ENCODE measurements at places on chromosomes 6 and 20.

DNA sequence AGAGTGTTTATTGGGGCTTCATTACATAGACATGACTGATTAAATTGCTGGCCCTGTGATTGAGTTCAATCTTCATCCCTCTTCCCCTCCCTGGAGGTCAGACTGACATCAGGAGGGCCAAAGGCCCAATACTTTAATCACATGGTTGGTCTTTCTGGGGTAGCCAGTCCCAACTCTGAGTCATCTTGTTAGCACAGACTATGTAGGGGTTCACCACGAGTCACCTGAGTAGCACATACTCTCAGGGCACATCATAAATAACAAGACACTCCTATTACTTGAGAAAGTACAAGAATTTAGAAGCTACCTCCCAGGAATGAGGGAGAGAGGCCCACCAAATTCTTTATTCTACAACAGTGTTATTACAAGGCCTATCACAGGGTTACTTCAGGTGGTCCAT lies 11.3 kb downstream of the GINS1 start:
- DNase-seq: no peak

DNA sequence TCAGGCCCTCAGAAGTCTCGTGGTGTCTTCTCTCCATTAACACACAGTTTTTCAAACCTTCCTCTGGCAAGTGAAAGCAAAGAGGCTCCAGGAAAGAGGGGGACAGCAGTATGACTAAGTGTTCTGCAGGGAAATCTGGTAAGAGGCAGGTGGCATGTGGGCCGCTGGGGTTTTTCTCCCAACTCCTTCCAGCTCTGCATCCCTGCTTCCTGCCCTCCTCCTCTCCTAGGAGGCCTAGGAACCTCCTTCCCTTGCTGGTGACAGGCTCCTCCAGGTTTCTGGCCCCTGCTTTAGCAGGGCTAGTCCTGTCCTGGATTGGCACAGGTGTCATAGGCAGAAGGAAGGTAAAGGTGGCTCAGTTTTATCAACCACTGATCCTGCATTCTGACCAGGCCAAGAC lies 7.6 kb upstream of the ITCH start:
- DNase-seq: no peak

GRCh38 chr20:23244916-23245552 lies 105.6 kb upstream of the NXT1 start:
- no peak for DNase-seq

DNA sequence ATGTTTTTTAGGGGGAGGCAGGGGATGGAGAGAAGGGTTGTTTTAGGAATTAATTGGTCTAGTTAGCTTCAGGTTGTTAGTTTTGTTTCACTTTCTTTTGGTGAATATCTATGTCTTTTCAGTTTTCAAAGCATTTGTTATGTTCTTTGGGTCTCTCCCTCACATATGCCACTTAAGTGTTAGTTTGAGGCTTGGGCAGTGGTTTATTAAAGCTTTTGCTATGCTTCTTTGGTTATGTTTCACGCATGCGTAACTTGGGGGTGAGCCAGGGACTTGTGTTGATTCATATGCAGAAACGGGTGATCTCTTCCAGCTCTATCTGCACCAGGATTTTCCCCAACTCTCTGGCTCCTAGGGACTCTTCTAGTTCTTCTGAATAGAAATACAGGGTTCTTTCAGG lies 11.4 kb upstream of the MMS22L start:
- no peak for DNase-seq

- DNase-seq: no peak
Measured at GRCh38 chr6:135909737-135910387, 58.4 kb downstream of the PDE7B start.

DNA sequence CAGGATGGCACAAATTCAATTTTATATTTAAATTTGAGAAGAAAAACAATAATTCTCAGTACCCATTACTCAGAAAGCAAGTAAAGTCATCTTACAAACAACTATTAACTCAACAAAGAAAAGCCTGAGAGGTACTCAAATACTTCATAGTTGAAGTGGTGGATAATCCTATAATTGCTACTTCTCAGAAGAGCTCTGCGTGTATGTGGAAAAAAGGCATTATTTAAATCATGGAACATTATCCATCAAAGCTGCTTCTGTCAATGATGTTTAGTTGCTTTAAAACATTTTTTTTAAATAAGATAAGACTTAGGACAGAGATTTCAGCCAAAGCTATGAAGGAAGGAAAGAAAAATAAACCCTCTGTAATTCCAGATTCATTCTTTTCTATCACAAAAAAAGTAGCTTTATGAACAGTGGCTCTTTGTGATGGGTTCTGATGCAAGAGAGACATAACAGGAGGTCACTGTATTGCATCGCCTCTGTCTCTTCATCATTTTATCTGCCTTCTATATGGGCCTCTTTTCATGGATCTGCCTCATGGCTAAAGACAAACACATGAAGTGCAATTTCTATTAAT lies 367.9 kb upstream of the SLC35B3 start:
- DNase-seq: no peak

DNA sequence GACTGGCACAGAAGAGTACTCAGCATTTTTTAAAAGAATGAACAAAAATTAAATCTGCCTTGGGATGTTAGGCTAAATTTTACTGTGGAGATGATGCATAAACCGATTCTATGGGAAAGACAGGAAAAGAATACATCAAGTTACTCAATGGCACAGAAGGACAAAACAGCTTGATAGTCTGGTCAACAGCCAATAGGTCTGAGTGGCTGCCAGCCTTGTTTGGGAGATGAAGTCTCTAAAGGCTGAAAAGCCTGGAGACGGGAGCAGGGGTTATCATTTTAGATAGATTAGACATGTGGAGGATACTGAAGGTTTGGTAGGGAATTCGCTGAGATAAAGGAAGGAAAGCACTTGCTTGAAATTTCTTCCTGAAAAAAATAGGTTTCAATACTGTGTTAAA lies 56.3 kb upstream of the LAMA2 start:
- no peak for DNase-seq
